SHP77 (cell line): ENCODE measurements at places on chromosomes 3 and 15.

DNA sequence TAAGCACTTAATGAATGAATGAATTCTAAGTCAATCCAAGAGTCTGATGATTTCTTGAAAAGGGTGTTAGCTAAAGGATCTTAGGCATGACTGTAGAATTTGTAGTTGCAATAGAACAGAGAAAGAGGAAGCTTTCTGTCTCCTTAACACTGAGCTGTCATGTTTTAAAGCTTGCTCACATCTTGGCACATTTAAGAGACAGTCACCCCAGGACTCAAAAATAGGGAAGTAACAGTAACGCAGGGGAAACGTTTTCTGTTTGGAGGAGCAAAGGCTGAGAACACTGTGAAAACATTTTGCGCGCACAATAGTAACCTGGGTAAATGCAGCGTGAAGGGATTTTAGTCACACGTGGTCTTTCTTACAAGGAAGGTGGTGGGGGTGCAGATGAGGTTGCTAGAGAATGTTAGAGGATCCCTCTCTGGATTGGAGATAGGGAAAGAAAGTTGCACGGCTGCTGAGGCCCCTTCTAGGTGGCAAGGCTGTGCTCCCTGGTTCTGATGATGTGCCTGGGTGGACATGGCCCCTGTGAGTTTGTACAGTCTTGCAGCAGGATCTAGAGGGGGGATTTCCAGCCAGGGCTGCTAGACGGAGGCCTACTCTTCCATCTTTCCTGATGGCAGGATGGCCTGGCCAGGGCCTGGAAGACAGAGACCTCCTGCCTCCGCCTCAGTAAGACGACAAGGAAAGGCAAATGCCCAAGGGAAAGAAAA, 12.0 kb downstream of the STARD5 start:
- no peak for DNase-seq

DNA sequence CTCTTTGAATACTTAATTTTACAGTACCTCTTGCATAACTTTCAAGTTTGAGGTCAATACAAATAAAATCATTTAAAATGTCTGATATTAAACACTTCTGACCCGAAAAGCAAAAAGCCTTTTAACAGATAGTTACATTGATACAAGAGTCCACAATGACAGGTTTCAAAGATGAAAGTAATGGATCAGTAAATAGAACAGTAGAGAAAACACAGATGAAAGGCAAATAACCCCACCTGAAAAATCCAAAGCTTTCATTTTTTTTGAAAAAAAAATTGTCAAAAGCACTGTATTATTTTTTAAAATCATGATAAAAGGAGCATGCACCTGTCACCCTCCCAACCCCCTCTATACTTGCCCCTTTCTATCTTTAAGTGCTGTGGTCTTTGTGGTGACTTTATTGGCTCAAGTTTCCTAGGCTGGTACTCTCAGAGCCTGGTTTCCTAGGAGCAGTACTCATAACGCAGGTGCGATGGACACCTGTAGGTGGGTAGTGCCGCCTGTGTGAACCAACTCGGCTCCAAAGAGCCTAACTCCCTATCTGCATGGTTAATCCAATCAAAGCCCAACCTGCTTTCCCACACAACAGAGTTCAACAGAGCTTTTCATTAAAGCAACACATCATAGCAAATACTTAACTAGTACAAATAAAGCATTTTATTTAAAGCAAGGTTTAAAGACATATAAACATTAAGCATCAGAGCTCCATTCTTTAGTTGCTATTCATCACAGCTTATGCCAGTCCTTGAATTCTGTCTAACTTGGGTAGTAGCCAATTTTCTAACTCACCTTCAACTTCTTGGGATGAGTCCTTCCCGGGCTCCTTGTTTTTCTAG, 32.2 kb downstream of the LIPC start:
- no peak for DNase-seq

GRCh38 chr3:139135657-139136056, 91.0 kb upstream of the PRR23C start:
- DNase-seq, result no peak

- DNase-seq, result no peak
These were observed 269.2 kb downstream of the MECOM start for GRCh38 chr3:169394316-169394715.

GRCh38 chr3:100978011-100978659, 15.1 kb downstream of the ABI3BP start:
- no peak for DNase-seq

DNA sequence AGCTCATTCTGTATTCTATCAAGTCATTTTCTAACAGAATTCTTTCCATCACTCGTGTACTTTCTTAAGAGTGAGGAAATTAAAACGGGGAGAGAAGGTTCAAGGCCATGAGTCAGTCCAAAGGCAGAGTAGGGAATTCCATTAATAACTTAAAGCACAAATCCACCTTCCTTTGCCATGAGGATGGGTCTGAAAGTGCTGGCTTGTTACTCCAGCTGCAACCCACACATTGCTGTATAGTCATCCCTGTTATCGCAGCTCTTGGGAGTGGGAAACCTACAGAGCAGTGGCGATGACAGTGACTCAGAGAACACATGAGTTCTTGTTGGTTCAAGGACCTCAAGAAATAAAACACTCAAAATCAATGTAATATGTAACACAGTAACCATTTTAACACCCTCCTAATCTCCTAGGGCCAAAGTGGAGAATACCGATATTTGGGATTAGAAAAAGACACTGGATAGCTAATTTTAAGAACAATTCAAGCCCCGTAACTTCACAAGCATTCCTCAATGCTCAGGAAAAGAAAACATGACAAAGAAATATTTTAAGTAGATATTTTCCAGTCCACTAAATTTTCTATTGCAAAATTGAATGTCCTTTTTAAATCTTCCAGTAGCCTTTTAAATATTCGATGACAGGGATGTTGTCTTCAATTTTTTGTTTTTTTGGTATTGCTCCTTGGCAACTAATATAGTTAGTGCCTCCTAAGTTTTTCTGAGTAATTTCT, 179.9 kb upstream of the THBS1 start:
- DNase-seq, result no peak

DNA sequence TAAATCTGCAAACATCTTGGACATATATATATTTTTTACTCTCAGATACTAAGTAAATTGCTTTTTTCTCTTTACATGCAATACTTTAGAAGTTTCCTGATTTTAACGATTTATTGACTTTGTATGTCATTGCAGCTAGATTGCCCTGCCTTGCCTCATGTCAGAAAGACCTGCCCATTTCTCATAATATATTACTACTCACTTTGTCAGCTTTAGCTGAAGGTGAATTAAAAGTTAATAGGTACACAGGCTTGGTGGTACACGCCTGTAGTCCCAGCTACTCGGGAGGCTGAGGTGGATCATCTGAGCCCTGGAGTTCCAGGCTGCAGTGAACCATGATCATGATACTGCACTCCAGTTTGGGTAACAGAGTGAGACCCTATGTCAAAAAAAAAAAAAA, 52.8 kb downstream of the PLS1 start:
- no peak for DNase-seq

GRCh38 chr15:73601451-73602445, 31.4 kb downstream of the NPTN start:
- DNase-seq, result peak; percentile 6

- no peak for DNase-seq
These were observed 267.7 kb downstream of the PTPRG start for GRCh38 chr3:61828880-61829721.

DNA sequence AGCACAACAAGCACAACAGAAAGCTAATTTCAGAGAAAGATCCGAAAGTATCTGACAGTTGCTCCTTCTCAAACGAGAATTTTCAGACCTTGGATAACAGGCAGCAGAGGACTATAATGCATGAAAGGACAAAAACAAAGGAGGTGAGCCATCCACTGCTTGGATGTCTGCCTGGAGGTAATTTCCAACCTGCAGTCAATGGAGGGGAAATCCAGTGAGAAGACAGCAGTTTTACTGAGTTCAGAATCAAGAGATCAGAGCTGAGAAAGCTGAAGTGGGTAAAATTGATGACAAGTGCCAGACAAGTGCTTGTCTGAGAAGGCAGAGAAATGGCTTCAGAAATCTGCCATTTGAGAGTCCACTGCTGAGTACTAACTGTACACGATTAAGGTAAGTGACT, 22.1 kb downstream of the UBE3A start:
- no peak for DNase-seq

- no peak for DNase-seq
These were observed 838.1 kb downstream of the TBL1XR1 start for GRCh38 chr3:176359211-176359610.

- no peak for DNase-seq
These were observed 39.1 kb upstream of the LIPC start for GRCh38 chr15:58392611-58393161.

- no peak for DNase-seq
These were observed 58.1 kb upstream of the SLC25A36 start for GRCh38 chr3:140883428-140884040.

GRCh38 chr3:168081171-168081771, 14.5 kb downstream of the GOLIM4 start:
- no peak for DNase-seq

DNA sequence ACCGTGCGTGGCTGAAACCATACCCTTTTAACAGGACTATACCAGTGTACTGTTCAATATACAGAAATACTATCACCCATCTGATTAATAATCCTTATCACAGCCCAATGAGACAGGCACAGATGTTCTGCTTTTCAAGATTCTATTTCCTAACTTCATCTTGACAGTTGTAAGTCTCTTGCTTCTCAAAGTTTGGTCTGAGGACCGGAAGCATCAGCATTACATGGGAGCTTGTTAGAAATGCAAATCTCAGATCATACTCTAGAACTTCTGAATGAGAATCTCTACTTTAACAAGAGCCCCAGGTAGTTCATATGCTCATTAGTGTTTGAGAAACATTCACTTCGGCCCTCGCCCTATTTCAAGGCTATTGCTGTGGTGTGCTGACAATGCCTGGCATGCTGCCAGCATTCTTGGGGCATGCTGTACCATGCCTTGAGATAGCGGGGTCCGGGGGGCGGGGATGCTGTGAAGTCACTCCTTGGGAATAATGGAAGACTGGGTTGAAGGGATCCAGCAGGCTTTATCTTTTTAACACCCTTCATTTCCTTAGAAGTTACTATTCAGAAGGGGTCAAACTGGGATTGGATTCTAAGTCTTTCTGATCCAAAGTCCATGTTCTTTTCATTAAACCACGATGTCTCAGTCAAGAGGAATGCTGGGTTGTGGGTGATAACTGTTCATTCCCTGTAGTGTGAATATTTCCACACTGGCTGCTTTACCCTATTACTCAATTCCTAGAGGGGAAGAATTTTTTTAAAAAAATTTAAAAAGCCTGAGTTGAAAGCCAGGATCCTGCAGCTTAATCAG, 194.7 kb downstream of the LPP start:
- no peak for DNase-seq

GRCh38 chr15:49810720-49811119, 189.9 kb downstream of the DTWD1 start:
- no peak for DNase-seq

DNA sequence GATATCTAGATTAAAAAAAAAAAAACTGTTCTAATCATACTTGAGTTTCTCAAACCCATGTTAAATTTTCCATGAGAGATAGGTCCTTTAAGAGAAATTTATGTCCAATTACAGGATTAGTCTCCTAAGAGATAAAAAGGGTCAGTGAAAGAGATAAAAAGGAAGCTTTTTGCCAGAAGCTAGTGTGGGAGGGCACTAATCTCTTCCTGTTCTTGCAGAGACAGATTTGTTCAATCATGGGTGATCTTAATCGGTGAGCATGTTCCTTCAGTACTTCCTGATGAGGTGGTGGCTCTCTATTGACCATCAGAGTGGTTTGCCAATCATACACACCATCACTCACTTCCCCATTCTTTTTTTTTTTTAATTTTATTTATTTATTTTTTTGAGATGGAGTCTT, 16.9 kb upstream of the LPP start:
- no peak for DNase-seq

- DNase-seq, result no peak
These were observed 380.7 kb downstream of the ERC2 start for GRCh38 chr3:56087451-56088053.

GRCh38 chr3:1117843-1118473, 25.1 kb downstream of the CNTN6 start:
- DNase-seq, result no peak

DNA sequence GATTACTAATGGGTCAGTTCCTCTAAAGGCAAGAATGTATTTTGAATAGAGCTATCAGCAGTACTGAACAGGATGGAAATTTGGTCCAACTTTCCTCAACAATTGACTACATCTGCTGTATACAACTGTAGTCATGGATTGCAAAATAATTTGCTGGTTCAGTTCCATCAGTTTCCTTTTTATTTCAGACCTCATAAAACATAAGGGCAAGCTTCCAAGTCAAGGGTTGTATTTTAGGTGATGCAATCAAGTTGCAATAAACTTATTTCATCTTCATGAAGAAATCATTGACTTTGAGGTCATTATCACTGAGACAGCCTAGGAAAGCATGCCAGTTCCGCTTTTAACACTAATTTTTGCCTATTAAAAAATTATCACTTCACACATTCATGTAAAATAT, 90.4 kb upstream of the TSEN2 start:
- no peak for DNase-seq

GRCh38 chr15:61091289-61091616, 137.8 kb downstream of the RORA start:
- DNase-seq, result no peak

DNA sequence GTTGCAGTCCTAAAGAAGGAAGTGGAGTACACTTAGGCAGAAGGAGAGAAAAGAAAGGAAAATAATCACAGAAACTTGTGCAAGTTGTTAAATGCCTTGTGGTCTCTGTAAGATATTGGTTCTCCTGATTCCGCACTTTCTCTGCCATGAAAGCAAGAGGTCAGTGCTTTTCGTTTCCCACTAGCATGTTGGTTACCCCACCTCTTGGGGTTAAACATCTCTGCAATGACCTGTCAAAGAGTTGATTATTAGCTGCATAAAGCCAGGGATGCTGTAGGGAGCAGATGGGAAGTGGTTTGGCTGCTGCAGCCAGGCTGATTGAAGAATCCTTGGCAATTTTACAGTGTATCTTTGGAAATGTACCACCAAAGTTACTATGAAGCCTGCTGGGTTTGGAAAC, 33.3 kb downstream of the ZNF609 start:
- DNase-seq, result no peak

GRCh38 chr3:170961616-170962400, 53.4 kb upstream of the EIF5A2 start:
- DNase-seq, result no peak

DNA sequence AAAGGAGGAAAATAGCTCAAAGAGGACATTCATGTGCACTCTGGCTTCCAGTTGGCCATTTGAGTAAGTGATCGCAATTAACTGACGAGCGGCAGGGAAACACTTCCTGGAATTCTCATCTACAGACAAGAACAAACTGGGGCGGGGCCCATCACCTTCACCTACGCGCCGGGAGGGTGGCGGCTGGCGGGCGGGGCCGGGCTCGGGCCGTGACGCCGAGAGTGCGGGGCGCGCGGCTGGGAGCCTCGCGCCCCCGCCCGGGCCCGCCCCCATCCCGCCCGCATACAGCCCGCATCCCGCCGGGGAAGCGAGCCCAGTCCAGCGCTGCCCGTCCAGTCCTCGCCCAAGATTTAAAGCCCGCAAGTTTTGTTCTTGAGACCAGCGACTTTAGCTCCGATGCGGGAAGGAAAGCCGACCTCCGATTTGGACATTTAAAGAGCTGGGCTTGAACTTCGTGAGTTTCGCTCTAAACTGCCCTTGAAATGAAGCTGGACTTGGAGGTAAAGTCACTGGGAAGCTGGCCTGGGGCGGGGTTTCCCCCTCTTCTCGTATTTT, at the start of gene B3GNT5:
B3GNT5 (plus strand) TSS at position 281 of the 555 bp plus-strand sequence. CDS start 16,546 bp downstream, outside the sequence.
- peak; percentile 80 for DNase-seq
